Effector memory CD8-positive, alpha-beta T cell (primary cell): ENCODE measurements at places on chromosomes 1 and 21.

DNA sequence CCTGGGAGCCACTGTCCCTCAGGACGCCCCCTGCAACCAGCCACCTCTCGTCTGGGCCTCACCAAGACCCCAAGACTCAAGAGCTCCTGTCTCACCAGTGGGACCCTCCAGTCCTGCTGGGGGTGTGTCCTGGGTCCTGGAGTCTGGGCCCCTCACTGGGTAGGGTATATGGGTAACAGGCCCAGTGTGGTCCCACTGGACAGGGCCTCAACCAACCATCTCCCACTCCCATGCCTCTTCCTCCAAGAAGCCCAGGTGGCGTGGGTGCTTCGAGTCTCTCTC is 725 bp upstream of the VWA1 start:
- H3K27ac ChIP-seq = no peak overlapping the region
- H3K4me3 ChIP-seq = peak overlapping the region; percentile 65
- H3K27me3 ChIP-seq = peaks cover 65% of the 10 kb centered on the region
- peaks cover 5% of the 10 kb centered on the region for H3K4me1 ChIP-seq

- H3K36me3 ChIP-seq = no peaks in the 10 kb centered on the region
- H3K4me3 ChIP-seq = no peak overlapping the region
- no peak for DNase-seq
- peaks cover 59% of the 10 kb centered on the region for H3K27me3 ChIP-seq
- no peak overlapping the region for H3K27ac ChIP-seq
Measured at GRCh38 chr1:214546886-214547641, 4.3 kb downstream of the PTPN14 start.

DNA sequence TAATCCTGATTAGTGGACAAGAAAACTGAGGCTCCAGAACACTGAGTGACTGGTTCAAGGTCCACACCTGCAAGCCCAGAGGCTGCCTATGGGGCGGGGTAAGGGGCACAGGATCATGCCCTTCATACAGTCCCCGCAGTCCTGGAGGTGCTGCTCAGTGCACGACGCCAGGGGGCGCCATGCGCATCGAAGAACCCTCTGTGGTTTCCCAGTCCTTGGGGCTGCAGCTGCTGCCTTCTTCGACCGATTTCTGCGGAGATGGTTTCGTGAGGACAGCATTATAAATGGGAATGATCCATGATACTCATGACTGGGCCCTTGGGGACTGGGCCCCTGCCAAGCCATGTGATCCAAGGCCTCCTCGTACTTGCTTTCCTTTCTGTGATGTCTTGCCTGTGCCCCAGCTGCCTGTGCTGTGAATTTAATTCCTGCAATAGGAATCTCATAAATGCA is 37.1 kb upstream of the ARHGEF10L start:
- peaks cover 31% of the 10 kb centered on the region for H3K27me3 ChIP-seq
- DNase-seq = peak; percentile 18
- H3K27ac ChIP-seq = no peak overlapping the region
- no peaks in the 10 kb centered on the region for H3K4me1 ChIP-seq
- no peak overlapping the region for H3K4me3 ChIP-seq

- H3K36me3 ChIP-seq = peaks cover 23% of the 10 kb centered on the region
- H3K27ac ChIP-seq = no peak overlapping the region
- no peaks in the 10 kb centered on the region for H3K27me3 ChIP-seq
- H3K4me3 ChIP-seq = no peak overlapping the region
- H3K4me1 ChIP-seq = peaks cover 36% of the 10 kb centered on the region
Measured at GRCh38 chr1:227759341-227760300, 24.4 kb downstream of the SNAP47 start.

- no peak overlapping the region for H3K27ac ChIP-seq
- DNase-seq = no peak
- H3K36me3 ChIP-seq = peaks cover 2% of the 10 kb centered on the region
- no peak overlapping the region for H3K4me3 ChIP-seq
- H3K27me3 ChIP-seq = peaks cover 66% of the 10 kb centered on the region
Measured at GRCh38 chr21:42113926-42114409, 42.9 kb downstream of the UMODL1 start.

DNA sequence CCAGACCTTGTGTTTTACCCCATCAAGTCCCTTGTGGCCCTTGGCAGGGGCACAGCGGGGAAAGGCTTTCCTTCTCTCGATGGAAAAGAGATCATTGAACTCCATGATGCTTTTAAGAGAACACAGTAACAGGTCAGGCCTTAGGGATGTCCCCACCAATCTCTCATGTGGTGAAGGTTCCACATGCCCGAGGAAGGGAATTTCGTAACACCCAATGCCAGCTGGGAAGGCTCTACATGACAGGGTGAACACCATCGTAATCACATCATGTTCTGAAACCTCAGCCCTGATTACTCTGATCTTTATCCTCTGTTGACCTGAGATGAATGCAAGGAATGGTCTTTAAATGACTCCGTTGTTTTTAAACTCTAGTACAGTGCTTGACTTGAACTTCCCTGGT is 105.5 kb upstream of the SPAG17 start:
- no peak overlapping the region for H3K4me3 ChIP-seq
- no peaks in the 10 kb centered on the region for H3K27me3 ChIP-seq
- no peaks in the 10 kb centered on the region for H3K4me1 ChIP-seq
- H3K27ac ChIP-seq = no peak overlapping the region
- no peaks in the 10 kb centered on the region for H3K36me3 ChIP-seq
- DNase-seq = no peak

GRCh38 chr1:229133811-229134210 is 137.1 kb upstream of the RAB4A start:
- no peak overlapping the region for H3K4me3 ChIP-seq
- H3K4me1 ChIP-seq = peaks cover 45% of the 10 kb centered on the region
- H3K27me3 ChIP-seq = no peaks in the 10 kb centered on the region
- H3K36me3 ChIP-seq = no peaks in the 10 kb centered on the region
- peak overlapping the region; percentile 17 for H3K27ac ChIP-seq

GRCh38 chr1:155695072-155695471 is 6.2 kb downstream of the DAP3 start:
- H3K27me3 ChIP-seq = no peaks in the 10 kb centered on the region
- peaks cover 10% of the 10 kb centered on the region for H3K36me3 ChIP-seq
- H3K4me1 ChIP-seq = peaks cover 37% of the 10 kb centered on the region
- no peak overlapping the region for H3K27ac ChIP-seq
- DNase-seq = no peak

DNA sequence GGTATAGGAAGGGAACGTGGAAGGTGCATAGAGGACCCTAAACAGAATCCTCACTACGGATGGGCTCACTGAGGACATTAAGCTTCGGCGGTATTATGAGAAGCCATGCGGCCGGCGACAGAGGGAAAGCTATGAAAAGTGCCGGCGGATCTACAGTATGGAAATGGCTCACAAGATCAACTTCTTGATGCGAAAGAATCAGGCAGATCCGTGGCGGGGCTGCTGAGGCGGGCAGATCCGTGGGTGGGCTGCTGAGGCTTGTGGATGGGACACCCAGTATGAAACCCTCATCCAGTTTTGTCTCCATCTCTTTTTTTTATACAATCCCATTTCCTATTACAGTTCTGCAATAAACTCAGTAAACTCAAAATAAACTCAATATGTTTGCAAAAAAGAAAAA is 95.8 kb downstream of the CRB1 start:
- no peak overlapping the region for H3K27ac ChIP-seq
- H3K4me3 ChIP-seq = no peak overlapping the region
- peaks cover 9% of the 10 kb centered on the region for H3K27me3 ChIP-seq
- DNase-seq = no peak

DNA sequence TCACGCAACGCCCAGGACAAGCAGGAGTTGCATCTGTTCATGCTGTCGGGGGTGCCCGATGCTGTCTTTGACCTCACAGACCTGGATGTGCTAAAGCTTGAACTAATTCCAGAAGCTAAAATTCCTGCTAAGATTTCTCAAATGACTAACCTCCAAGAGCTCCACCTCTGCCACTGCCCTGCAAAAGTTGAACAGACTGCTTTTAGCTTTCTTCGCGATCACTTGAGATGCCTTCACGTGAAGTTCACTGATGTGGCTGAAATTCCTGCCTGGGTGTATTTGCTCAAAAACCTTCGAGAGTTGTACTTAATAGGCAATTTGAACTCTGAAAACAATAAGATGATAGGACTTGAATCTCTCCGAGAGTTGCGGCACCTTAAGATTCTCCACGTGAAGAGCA is 60.4 kb upstream of the ZNF326 start:
- no peak overlapping the region for H3K4me3 ChIP-seq
- H3K27me3 ChIP-seq = no peaks in the 10 kb centered on the region
- peaks cover 12% of the 10 kb centered on the region for H3K36me3 ChIP-seq

DNA sequence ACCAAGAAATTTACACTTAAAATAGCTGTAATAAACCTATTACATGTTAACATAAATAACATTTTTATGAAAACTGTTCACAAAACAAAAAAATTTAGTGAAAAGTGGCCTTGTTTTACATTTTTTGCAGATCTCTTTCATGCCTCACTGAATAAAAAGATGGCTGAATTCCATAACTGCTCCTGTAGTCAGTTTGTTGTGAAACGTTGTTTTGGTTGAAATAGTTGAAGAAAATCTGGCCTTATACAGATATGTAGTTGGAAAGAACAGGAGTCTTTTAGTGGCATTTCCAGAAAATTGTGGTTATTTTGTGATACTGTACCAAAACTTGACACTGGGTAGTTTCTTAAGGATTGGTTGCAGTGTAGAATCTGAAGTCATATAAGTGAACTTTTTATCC is 18.1 kb downstream of the ITSN1 start:
- no peak overlapping the region for H3K27ac ChIP-seq
- H3K4me3 ChIP-seq = no peak overlapping the region
- DNase-seq = no peak
- H3K4me1 ChIP-seq = no peaks in the 10 kb centered on the region
- no peaks in the 10 kb centered on the region for H3K36me3 ChIP-seq
- H3K27me3 ChIP-seq = peaks cover 8% of the 10 kb centered on the region

DNA sequence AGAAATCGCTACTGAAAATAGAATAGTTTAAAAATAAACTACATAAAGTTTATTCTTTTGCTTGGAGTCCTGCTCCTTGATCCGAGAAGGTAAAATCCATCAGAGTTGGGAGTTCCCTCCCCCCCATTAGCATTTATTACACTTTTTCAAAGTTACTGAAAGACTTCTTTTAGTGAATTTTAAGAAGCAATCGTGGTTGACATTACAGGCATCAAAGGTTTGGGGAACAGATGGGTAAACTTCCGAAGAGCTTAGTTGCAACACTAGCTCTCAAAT is 31.0 kb upstream of the NFIA start:
- DNase-seq = no peak
- peaks cover 21% of the 10 kb centered on the region for H3K4me1 ChIP-seq
- H3K27ac ChIP-seq = no peak overlapping the region
- peaks cover 3% of the 10 kb centered on the region for H3K36me3 ChIP-seq
- H3K27me3 ChIP-seq = no peaks in the 10 kb centered on the region

DNA sequence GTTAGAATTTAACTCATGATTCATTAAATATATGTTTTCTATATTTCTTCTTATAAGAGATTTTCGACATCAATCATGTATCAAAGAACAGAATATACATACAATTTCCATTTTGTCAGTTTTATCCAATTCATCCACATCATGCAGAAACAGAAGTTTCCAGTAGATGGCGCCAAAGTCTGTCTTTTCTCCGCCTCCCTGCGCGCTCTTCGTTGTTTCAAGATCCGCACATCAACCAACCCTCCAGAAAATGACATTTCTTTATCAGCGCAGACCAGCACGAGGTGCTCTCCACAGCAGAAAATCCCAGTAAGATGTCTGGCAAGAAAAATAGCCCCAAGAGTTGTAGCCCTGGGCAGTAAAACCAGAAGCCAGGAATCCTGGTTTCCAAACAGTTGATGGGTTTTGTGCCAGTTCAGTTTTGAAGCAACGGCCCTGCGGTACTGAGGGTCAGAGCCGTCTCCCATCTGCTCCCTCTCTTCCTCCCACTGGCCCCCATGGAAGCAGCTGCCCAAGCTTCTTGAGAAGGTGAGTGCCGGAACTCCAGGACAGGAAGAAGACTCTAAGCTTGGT is 38.6 kb upstream of the GPR137B start:
- H3K27me3 ChIP-seq = no peaks in the 10 kb centered on the region
- H3K27ac ChIP-seq = no peak overlapping the region

DNA sequence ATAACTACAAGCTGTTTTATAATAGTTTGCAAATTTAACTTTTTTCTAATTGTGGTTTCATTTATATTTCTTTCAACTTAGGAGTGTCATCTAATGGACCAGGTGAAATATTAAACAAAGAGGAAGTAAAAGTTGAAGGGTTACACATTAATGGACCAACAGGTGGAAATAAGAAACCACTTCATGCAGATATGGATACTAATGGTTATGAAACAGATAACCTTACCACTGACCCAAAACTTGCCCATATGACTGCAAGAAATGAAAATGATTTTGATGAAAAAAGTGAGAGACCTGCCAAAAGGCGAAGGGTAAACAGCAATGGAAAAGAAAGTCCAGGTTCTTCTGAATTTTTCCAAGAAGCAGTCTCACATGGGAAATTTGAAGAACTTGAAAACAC is 59.7 kb downstream of the MIER1 start:
- peak overlapping the region; percentile 90 for H3K27ac ChIP-seq
- peaks cover 26% of the 10 kb centered on the region for H3K4me1 ChIP-seq
- no peaks in the 10 kb centered on the region for H3K27me3 ChIP-seq
- DNase-seq = no peak
- H3K4me3 ChIP-seq = no peak overlapping the region

DNA sequence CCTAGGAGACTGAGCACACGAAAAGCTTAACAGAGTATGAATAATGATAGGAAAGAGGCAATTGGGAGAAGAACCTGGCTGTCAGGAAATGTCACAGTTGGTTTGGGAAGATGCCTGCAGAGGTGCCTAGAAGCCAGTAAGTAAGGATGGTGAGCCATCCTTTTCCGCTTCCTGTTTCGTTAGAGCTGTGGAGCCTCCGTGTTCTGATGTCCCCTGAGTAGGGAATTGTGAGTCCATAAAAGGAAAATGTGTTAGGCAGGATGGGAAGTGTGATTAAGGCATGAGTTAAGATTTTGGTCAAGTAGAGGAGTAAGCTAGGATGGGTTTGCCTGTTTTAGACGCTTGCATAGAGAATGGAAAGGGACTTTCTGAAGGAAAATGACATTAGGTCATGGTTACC is 9.0 kb downstream of the CLIC4 start:
- peaks cover 10% of the 10 kb centered on the region for H3K27me3 ChIP-seq
- no peak for DNase-seq
- H3K4me1 ChIP-seq = no peaks in the 10 kb centered on the region
- H3K4me3 ChIP-seq = no peak overlapping the region
- no peak overlapping the region for H3K27ac ChIP-seq
- H3K36me3 ChIP-seq = no peaks in the 10 kb centered on the region

GRCh38 chr1:201359031-201359872 is 18.2 kb downstream of the TNNT2 start:
- no peaks in the 10 kb centered on the region for H3K36me3 ChIP-seq
- no peak for DNase-seq
- no peak overlapping the region for H3K4me3 ChIP-seq

DNA sequence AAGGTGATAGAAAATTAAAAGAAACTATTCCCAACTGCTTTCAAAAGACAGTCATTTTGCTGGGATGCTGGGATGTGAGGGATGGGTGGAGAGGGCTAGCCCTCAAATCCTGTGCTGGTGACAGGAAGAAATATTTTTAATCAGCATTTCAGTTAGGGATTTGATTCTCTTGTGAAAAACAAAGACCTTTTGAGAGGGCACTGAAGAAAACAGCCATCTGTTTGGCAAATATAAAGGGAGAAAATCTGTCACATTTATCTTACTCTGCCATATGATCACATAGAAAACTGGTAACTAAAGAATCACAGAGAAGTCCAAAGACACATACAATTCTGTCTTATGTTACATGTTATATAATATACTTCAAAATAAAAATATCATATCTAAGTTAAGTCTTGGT is 12.3 kb downstream of the STXBP3 start:
- H3K27ac ChIP-seq = no peak overlapping the region
- peaks cover 2% of the 10 kb centered on the region for H3K4me1 ChIP-seq
- DNase-seq = no peak
- H3K4me3 ChIP-seq = no peak overlapping the region
- H3K36me3 ChIP-seq = peaks cover 71% of the 10 kb centered on the region
